CD8-positive, alpha-beta memory T cell (primary cell): ENCODE measurements at places on chromosomes 4 and X. TPM values are rescaled to one million over a fixed set of nuclear protein-coding genes. Genes with fewer than 3 reads are reported as not detected.

- H3K27me3 ChIP-seq = no peaks in the 10 kb centered on the region
- no peaks in the 10 kb centered on the region for H3K4me1 ChIP-seq
- no peaks in the 10 kb centered on the region for H3K36me3 ChIP-seq
Observed at GRCh38 chr4:121484633-121485032, 103.8 kb upstream of the QRFPR start.

DNA sequence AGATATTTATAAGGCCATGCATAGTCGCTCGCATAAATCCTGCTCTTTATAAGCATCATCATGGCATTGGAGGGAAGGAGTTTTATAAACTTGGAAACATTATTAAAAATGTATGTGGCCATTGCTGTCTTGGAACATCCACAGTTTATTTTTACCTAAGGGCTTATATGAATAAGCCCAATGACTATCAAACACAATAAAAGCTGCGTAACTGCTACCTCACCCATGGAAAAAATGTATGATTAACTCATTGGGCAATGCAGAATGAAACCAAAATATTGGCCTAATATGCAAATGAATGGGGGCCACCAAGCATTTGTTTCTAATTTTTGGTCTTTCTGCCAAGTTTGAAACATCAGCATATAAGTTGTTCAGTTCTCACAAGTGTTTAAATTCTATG is 19.1 kb downstream of the GEMIN8 start:
- no peak overlapping the region for H3K4me3 ChIP-seq
- H3K27ac ChIP-seq = no peak overlapping the region
- no peaks in the 10 kb centered on the region for H3K36me3 ChIP-seq
- H3K27me3 ChIP-seq = no peaks in the 10 kb centered on the region
- no peak for DNase-seq

GRCh38 chr4:134762053-134762452 is 560.5 kb upstream of the PABPC4L start:
- H3K4me3 ChIP-seq = no peak overlapping the region
- H3K4me1 ChIP-seq = no peaks in the 10 kb centered on the region
- no peaks in the 10 kb centered on the region for H3K36me3 ChIP-seq

DNA sequence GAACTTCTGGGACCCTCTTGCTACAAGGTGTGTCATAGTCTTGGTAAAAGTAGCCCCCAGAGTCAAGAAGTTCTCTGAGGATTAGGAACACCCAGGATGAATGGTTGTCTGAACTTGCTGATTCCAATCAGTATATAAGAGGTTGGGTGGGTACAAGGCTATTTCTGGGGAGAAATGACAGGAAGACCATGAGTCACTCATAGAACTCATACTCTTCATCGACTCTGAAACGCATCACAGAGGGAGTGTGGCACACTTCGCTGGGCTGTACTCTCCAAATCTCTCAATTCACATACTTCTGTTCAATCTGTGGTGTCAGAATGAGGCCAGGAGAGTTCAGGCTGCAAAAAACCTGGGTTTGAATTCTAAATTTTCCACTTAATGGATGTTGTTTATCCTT is 193.2 kb upstream of the LEF1 start:
- H3K27ac ChIP-seq = no peak overlapping the region
- no peaks in the 10 kb centered on the region for H3K36me3 ChIP-seq
- no peak overlapping the region for H3K4me3 ChIP-seq
- no peaks in the 10 kb centered on the region for H3K27me3 ChIP-seq
- peaks cover 53% of the 10 kb centered on the region for H3K4me1 ChIP-seq

DNA sequence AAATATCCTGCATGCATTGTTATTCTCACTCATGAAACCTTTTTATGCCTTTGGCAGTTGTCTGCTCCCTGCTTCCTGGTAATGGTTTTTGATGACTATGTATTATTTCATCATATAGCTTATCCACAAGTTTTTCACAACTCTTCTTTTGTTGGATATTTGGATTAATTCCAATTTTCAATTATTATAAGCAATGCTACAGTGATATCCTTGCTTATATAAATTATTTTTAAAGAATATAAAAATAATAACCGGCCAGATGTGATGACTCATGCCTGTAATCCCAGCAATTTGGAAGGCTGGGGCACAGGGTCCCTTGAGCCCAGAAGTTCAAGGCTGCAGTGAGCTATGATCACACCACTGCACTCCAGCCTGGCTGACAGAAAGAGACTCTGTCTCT is 47.0 kb downstream of the ASIC5 start:
- H3K27me3 ChIP-seq = no peaks in the 10 kb centered on the region
- H3K4me1 ChIP-seq = no peaks in the 10 kb centered on the region
- no peak for DNase-seq
- no peaks in the 10 kb centered on the region for H3K36me3 ChIP-seq

- no peaks in the 10 kb centered on the region for H3K36me3 ChIP-seq
- H3K27ac ChIP-seq = no peak overlapping the region
- H3K27me3 ChIP-seq = no peaks in the 10 kb centered on the region
- H3K4me3 ChIP-seq = no peak overlapping the region
- peaks cover 6% of the 10 kb centered on the region for H3K4me1 ChIP-seq
Observed at GRCh38 chr4:37749398-37749988, 63.3 kb upstream of the RELL1 start.

DNA sequence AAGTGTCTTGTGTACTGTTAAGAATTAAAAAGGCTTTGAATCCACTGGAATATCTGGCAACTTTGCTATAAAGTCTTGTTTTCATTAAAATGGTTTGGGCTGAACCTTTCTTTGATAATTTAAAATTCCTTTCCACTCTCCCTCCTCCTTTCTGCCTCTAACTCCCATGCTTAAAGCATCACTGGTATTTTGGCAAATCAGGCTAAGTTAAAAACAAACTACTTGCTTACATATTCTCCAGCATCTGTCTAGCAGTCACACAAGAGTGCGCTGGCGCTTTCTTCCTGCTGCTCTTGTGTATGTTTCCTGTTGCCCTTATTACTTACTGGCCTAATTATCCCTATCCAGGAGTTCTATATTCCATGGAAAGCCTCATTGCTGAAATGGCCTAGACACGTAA is 136.6 kb downstream of the VEGFC start:
- no peak overlapping the region for H3K4me3 ChIP-seq
- H3K36me3 ChIP-seq = no peaks in the 10 kb centered on the region
- no peaks in the 10 kb centered on the region for H3K4me1 ChIP-seq
- H3K27me3 ChIP-seq = no peaks in the 10 kb centered on the region
- DNase-seq = no peak

GRCh38 chr4:187972135-187972534 is 23.4 kb upstream of the ZFP42 start:
- no peaks in the 10 kb centered on the region for H3K27me3 ChIP-seq
- H3K27ac ChIP-seq = no peak overlapping the region
- no peak overlapping the region for H3K4me3 ChIP-seq
- no peaks in the 10 kb centered on the region for H3K36me3 ChIP-seq
- DNase-seq = no peak

- H3K4me1 ChIP-seq = no peaks in the 10 kb centered on the region
- no peak for DNase-seq
- no peak overlapping the region for H3K27ac ChIP-seq
- H3K4me3 ChIP-seq = no peak overlapping the region
- no peaks in the 10 kb centered on the region for H3K36me3 ChIP-seq
Observed at GRCh38 chrX:36575670-36576069, 432.5 kb upstream of the FAM47C start.

DNA sequence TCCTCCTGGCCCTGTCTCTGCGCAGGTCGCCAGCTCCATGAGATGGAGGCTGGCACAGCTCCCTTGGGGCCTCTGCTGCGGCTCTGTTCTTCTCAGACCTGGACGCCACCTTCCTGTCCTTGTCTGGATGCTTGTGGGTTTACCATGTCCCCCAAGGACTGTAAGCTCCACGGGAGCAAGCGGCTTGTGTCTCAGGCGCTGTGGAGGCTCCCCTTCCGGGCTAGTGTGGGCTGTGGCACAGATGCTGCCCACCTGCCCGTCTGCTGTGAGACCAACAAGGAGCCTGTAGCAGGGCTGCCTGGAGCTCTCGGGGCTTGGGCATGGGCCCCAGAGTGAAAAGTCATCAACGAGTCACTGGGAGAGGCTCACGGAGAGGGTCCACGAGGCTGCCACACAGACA is 25.2 kb downstream of the NAT8L start:
- H3K4me3 ChIP-seq = no peak overlapping the region
- no peaks in the 10 kb centered on the region for H3K36me3 ChIP-seq
- no peaks in the 10 kb centered on the region for H3K4me1 ChIP-seq
- no peak overlapping the region for H3K27ac ChIP-seq
- no peak for DNase-seq

Gene MAGEE2
- total RNA-seq = not detected

Gene IRS4
- not detected for total RNA-seq
